ENCODE measurements at places on chromosomes 3 and 15.
A peak's percentile ranks its signal among the peaks of the same experiment; 100 is the strongest.

DNA sequence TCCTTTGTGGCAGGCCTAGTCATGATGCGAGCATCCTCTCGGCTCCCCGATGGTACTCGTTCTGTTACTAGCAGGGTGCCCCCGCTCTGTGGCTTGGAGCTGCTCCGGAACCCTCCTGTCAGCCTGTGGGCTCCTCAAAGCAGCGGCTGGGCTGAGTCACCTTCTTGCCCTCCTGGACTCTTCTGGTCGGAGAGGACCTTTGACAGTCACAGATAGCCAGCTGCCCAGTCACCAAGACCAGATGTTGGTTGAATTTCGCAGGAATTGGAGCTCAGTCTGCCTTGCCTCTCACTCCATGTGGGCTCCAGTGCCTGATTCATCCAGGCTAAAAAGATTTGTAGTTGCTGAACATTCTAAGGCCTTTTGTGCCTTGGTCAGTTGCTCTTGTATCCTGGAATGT, 94.5 kb downstream of the CHCHD6 start:
- no peak for DNase-seq

GRCh38 chr15:66901336-66902100, 163.9 kb upstream of the SMAD3 start:
- no peak for DNase-seq

- no peak for DNase-seq
Observed at GRCh38 chr3:24513463-24513862, 18.8 kb upstream of the THRB start.

- DNase-seq, result no peak
Observed at GRCh38 chr3:179949869-179950268, 86.9 kb downstream of the PEX5L start.

- no peak for DNase-seq
Observed at GRCh38 chr15:33535135-33535534, 224.4 kb downstream of the RYR3 start.

GRCh38 chr3:29721789-29722188, 440.9 kb downstream of the RBMS3 start:
- DNase-seq, result no peak

GRCh38 chr3:134323966-134324962, 50.0 kb downstream of the AMOTL2 start:
- DNase-seq, result no peak

DNA sequence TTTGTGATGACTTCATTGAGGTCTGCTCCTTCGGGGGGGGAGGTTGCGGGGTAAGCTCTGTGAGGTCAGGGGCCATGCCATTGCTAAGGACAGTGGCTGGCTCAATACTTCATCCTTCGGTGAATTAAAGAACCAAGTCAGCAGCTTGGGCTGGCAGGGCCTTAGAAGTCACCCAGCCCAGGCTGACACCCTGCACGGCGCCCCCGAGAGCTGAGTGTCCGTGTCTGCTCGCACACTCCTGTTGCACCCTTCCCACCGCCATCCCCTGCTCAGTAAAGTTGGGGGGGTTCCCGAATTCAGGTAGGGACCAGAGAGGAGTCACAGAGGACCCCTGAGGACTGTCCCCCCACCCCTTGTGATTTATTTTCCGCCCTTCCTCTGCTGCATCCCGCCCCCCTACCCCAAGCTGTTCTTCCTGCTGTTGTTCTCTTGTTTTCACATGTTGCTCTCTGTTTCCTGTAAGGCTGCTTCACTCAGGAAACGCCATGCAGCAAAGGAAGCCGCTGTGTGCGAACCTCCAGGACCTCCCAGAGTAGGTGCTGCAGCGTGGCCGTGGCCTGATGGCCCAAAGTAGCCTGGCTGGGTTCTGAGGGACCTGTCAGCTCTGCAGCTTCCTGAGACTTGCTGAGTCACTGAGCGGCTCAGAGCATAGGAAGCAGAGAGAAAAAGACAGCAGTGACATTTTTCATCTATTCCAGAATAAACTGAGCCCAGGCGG, 14.4 kb downstream of the EFCC1 start:
- peak; percentile 31 for DNase-seq

DNA sequence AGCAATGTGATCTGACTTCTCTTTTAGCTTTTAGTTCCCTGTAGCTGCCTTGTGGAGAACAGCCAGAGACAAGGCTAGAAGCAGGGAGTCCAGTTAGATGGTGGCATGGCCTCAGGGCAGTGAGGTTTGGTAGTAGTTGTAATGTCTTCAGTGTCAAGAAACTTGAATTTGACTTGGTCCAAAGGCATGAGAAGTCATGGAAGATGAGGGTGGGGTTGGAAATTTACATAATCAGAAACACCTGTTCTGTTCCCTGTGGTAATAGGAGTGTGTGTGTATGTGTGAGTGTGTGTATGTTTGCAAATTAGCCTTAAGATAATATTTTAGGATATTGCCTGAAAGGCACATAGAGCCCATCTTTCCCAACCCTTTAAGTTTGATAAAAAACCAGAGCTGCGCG, 55.2 kb upstream of the GCNT3 start:
- no peak for DNase-seq

- no peak for DNase-seq
Observed at GRCh38 chr3:38151667-38152265, 13.3 kb downstream of the MYD88 start.

DNA sequence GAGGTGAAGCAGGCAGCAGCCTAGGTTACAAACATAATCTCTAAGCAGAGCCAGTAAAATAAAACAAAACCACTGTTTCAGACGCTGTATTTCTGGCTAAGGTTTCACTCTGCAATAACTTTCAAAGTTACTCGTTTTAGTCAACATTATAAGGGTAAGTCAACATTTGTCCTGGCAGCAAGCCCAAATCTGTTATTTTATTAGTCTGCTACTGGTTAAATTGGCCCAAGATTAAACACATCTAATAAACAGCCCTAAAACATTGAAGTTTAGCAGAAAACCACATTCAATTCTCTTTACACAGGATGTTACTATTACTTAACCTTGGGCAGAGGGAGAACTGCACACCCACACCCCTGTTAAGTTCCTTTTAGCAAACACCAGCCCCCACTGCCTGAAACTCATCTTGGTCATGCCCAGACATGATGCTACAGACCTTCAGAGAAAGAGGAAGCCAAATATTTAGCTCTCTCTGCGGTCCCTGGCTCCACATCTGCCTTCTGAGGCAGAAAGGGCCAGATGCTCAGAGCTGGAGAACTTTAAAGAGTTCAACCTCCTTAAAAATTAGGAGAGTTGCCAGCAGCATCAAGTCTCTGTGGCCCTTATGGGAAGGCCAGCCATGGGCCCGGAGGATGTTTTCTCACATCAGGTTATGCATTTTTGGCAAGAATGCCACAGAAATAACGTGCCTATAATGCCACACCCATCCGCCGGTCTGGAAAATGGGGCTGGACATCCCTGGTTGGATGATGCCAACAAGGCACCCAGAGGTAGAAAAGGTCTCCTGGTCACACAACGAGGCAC, 17.9 kb downstream of the ARHGEF3 start:
- DNase-seq, result peak; percentile 76

DNA sequence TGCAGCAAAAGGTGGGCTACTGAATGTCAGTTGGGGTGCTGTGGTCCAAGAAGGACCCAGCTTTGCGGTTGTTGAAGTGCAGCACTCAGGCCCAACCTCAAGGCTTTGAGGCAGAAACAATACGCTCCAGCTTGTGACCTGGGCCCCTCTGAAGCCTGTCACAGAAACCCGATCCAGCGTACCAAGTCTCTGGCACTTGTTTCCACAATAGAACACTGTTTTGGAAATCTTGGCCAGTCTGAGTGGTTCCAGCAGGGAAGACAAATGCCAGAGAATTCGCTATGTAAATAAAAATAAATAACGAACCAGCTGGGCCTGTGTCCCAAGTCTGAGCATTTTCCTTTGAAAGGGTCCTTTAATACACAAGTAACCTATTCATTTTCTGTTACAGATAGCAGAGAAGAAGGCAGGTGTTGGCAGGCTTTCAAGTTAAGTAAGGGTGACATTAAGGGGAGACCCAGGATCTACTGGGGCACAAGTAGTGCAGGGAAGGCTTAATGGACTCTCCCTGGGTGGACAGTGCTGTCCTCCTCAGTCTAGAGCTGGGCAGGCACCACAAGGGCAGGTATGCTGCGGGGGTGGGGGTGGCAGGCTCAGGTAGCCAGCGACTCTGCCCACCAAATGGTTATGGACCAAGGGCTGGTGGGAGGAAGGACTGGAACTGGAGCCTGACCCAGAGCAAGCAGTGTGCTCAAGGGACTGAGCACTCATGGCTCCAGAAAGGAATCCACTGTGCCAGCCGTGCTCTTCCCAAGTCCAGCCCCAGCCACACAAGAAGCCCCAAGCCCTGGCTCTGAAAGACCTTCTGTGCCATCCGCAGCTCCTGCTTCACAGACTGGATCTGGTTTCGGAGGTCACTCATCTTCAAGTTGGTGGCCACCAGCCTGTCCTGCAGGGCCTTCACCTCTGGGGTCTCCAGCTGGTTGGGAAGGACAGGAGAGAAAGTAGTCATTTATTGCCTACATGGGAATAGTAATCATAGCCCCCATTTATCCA, 26.3 kb downstream of the CCDC13 start:
- no peak for DNase-seq

DNA sequence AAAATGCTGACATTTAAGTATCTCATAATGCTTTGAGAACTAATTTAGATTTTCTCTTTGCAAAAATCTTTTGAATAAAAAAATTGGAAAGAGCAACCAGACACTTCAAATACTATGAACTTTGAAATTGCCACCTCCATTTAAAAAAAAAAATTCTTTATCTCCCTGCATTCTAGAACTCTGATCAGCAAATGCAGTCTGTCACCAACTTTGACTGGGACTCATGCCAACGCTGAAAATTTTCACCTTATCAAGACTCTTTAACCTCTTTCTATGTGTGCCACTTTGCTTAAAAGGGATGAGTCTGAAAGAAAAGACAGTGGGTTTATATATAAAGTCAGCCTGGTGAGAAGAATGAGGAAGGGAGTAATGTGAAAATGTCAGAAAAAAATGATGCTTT, 191.2 kb upstream of the ARPP21 start:
- no peak for DNase-seq

DNA sequence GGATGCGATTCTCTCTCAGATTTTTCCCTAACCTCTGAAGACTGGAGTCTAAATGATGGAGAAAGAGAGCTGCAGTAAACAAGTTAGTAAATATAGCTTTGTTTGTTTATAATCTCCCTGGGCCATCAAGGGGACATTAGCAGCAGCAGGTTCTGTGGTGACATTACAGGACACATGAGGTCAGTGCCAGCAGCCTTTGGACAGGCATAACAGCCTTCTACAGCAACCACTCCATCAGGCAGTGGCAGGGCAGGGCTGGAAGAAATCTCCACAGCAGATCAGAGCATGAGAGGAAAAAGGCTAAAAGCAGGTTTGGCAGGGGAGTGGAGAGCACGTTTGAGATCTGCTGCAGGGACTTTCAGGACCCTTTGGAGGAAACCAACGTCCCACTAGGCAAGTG, 127.6 kb upstream of the ACP3 start:
- DNase-seq, result no peak

DNA sequence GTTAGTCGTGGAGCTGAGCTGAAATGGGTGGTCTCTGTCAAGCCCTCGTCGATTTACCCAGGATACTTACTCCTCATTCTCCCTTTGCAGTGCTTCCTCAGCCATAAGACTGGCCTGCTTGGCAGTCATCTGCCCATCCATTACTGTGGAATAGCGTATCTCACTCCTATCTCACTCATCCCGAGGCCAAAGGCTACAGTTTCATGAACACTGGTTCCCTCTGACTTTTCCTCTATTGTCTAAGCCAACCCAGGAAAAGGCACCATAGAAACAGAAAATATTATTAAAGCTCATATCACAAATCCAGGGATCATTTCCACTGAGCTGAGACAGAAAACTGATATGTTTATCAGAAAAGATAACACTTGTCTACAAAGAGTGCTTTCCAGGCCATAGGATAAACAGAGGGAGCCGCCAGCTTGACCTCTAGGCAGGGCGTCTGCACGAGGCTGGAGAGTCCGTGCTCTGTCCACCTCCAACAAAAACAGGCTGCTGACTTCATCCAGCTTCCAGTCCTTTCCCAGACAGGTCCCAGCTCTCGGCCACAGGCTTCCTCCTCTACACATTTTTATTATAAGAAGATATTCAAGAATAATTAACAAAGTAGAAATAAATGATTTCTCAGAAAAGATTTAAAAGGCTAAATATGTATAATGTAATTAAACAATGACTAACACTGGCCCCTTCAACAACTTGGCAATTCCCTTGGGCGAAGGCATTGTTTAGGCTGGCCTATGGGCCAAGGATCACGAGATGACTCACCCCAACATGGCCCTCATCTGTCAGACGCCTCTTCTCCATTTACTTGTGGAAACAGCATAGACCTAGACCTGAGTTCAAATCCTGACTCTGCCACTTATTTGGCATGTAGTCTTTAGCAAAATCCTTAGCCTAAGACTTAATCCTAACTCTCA, 27.4 kb upstream of the BOC start:
- DNase-seq, result no peak

DNA sequence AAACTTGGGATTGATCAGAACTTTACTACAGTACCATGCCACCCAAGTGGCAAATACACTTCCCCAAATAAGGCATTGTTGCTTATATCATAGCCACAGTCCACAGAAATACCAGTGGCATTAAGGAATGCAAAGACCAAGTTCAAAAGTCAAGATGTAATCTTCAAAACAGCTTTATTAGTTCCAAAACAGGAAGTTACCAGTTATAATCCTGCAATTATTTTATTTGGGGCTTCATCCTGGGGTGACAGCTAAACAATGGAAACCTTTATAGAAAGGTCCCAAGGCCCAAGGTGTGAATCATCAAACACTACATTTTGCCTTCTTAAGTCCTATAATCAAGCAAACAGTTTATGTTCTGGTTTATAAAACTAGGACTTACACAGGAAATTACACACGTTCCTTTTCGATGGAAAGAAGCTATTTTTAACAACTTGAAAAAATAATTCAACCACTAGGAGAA, 30.3 kb upstream of the RNF7 start:
- DNase-seq, result no peak

DNA sequence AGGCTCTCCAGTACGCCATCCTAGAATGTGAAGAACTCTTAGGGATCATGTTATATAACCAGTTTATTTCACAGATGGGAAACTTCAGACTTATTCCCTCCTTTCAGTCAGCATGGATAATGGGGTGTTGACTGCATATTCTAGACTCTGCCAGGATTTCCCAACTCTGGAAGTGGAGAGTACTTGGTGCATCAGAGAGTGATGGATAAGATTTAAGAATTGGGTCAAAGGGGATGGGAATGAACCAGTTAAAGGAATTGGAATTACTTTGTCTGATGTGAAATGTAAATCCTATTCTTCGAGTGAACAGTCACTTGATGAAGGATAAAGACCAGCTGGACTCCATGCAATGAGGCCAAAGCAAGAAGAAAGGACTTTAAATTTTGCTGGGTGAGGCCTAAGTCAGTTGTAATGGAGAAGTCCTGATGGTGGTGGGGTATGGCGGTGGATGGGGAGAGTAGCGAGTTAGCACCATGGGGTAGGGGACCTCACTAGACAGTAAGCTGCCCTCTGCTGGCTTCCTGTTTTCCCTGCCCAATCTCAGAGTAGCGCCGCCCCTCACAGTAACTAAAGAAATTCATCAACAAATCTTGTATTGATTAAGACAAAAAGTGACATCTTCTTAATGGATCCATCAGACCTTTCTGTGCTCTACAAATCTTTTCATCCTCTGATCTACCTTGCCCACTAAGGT, 7.3 kb upstream of the CACNA1D start:
- DNase-seq, result no peak
